ENCODE measurements at places on chromosomes 5 and 9. TPM values are rescaled to one million over a fixed set of nuclear protein-coding genes. Genes with fewer than 3 reads are reported as not detected.
A peak's percentile ranks its signal among the peaks of the same experiment; 100 is the strongest.

DNA sequence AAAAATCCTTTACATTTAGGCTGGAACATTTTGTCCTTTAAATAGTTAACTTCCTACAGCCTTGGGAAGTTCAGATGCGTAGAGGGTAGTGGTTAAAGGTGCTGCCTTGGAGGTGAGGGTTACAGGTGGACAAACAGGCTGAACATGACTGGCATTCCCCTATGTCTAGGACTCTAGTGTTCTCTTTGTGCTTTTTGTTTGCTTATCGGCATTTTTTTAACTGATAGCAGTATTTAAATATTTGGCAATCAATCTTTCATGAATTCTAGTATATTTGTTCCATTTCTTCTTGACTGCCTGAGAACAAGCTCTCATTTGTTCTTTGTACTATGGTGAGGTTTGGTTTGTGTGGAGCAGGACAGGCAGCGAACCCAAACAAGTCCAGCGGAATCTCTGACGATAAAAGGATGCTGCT lies 307.6 kb downstream of the CTNND2 start:
- peak; percentile 75 for DNase-seq

DNA sequence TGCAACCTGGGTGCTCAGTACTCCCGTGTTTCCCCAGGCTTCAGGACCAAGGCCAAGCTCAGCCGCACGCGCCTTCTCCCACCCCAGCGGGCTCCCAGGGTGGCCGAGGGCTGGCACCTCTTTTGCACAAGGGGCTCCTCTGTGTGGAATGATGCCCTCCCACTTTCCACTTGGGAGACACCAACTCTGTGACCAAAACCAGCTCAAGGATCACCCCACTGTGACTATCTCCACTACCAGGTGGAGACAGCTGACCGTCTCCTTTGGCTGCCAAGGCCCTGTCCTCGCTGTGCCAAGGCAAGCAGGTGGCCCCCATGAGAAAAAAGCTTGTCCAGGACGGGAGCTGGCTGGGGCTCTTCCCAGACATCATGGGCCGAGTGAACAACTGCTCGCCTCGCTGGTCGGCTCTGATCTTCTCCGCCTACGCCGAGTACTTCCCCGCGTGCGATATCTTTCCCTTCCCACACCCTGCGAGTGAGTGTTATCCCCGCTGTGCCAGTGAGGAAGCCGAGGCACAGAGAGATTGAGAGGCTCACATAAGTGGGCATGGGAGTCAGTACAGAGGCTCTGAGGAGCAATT lies 132.8 kb downstream of the ZNF354C start:
- DNase-seq = no peak

DNA sequence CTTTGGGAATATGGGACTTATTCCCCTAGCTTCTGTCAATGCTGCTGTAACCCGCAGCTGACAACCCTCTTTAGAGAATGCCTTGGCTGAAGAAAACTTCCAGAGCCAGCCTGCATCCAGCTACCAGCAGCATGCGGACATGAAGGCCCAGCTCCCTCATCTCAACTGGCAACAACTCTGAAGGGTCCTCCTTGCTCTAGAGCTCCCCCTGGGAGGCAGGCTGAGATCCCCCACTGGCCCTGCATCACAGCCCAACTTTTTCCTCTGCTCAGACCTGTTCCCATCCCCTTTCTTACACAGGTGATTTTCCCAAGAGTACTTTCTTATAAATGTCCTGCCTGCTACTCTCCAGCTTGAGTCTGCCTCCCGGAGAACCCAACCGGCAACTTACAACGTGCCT lies 18.7 kb upstream of the WNT8A start:
- DNase-seq = peak; percentile 40

DNA sequence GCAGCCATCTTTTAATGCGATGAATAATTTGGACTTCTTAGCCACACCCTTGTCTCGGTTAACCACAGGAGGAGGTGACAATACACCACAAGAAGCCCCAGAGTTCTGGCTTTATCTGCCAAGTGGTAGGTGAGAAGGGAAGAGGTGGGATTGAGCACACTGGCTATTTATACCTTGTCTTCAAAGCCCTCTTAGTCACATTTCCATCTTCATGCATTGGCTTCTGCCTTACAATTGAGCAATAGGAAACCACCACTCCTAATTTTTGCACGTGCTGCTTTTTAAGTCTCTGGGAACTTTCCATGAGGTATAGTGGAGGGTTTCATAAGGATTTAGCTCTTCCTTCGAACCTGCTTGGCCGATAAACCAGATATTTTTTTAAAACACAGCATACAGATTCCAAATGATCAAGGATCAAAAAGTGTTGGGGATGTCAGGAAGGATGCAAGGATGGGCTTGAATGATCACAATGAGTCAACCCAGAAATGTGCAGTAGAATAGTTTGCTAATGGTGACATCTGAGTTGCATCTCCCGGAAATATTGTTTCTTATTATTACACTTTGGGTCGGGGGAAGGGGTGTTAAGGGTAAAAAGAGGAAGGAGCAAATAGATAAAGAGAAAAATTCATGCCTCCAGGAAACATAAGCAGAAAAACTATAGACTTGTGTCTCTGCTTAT lies 25.5 kb downstream of the PLAC8L1 start:
- DNase-seq = no peak

The IL7R gene
- 0.19 TPM for total RNA-seq

GRCh38 chr5:65672796-65673195 lies 48.0 kb downstream of the SHLD3 start:
- DNase-seq = no peak

GRCh38 chr5:78799266-78800017 lies 150.9 kb upstream of the LHFPL2 start:
- DNase-seq = no peak

DNA sequence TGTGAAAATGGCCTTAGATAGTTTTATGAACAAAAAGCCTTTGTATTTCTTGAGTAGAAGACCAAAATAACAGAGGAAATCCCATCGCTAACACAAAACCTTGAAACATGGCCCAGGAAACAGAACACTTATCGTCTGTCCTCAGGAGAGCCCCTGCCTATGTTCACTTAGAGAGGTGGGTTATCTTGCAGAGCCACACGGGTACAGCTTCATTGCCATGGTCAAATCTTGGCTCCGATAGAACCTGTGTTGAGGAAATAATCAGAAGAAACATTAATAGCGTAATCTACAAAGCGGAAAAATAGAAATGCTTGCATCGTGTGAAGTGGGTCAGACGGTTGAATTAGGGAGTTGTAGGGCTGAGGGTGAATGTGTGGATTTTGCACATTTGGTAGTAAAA lies 216.1 kb downstream of the MAST4 start:
- no peak for DNase-seq

- DNase-seq = peak; percentile 41
Measured at GRCh38 chr5:91332267-91333045, 50.7 kb downstream of the ARRDC3 start.

DNA sequence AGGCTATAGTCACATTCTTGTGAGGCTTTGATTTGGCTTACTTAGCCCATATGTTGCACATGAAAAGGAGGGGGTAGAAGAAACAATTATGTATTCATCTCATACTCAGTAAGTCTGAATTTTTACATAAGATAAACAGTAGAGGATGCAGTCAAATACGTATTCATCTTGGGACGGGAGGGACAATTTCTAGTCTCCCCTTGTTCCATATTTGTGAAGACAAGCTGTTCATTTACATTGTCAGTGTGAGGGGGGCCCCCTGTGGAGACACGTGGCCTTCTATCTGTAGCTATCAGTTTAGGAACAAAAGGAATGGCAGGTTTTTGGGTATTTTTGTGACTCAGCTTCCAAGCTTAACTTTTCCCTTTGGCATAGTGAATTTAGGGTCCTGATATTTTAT lies 49.2 kb upstream of the PPP1R2B start:
- DNase-seq = no peak

- DNase-seq = no peak
Measured at GRCh38 chr9:115276621-115277020, 158.7 kb upstream of the TNC start.

DNA sequence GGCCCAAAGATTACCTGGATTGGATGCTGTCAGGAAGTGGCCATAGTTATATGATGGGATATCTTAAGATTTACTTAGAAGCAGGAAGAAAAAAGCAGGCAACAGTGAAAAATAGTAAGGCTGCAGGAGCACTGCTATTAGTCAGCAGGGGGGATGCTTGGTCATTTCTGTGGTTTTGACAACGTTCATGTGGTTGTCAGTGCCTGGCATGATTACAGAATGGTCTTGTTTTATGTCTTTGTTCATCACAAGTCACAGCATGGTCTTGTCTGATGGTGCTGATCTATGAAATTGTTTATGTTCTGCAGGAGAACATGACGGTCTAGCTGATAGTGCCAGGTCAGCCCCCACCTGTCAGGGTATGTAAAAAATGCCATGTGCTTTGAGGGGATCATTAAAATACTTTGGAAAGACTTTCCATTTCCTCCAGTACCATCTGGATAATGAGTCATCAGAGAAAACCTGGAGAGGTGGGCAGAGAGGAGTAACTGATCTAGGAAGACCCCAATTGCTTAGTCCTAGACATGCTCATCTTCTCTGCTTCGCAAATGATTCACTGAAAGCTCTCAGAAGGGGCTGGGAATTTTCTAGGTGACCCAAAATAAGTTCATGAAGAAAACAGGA lies 48.5 kb downstream of the PLGRKT start:
- DNase-seq = no peak

The TTC23L gene
- 0.76 TPM for total RNA-seq

DNA sequence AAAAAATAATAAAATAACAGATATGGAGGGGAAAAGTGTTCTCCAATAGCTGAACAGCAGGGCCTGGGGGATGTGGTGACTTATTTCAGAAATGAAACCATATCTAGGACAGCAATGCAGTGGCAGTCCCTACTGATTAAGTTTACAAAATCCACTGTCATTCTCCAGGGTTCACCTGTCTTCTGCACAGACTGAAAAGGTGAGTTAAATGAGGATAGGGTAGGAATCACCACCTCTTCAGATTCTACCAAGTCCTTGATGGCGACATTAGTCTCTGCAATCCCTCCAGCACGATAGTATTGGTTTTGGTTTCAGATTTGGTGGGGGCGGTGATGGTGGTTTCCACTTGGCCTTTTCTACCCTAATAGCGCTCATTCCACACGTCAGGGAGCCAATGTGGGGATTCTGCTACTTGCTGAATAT lies 32.3 kb upstream of the NPM1 start:
- DNase-seq = no peak

All from Calu3 (cell line).